ENCODE measurements at places on chromosomes 5 and 9.
A peak's percentile ranks its signal among the peaks of the same experiment; 100 is the strongest.

DNA sequence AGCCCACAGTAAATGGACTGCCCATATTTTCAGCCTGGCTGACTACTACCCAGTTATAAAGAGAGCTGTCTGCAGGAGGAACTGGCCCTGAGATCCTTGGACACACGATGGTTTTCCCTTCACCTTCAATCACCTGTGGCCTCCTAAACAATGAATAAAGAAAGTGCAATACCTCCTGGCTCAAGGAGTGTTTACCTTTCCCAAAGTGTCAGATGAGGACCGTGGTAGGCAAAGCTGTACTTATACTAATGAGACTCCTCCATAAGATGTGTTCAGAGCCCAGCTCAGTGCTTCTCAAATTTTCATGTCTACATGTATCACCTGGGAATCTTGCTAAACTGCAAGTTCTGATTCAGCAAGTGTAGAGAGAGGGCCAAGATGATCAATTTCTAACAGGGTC lies 284.5 kb upstream of the VLDLR start:
- DNase-seq, result no peak

GRCh38 chr9:80382211-80382891 lies 810.6 kb downstream of the TLE4 start:
- no peak for DNase-seq

- DNase-seq, result no peak
Observed at GRCh38 chr5:169450464-169450863, 133.1 kb upstream of the SPDL1 start.

GRCh38 chr5:130323804-130324454 lies 419.7 kb downstream of the CHSY3 start:
- DNase-seq, result peak; percentile 77

GRCh38 chr9:806285-807156 lies 35.0 kb upstream of the DMRT1 start:
- peak; percentile 36 for DNase-seq

- peak; percentile 74 for DNase-seq
Observed at GRCh38 chr5:36305571-36306326, 4.0 kb upstream of the RANBP3L start.
